ENCODE measurements at places on chromosomes 16 and 17. TPM values are rescaled to one million over a fixed set of nuclear protein-coding genes. Genes with fewer than 3 reads are reported as not detected.

The KPNA2 gene
- total RNA-seq, result 83.9 TPM

The ZACN gene
- total RNA-seq, result not detected

The PLEKHM1 gene
- 27.6 TPM for total RNA-seq

The PRSS36 gene
- total RNA-seq, result 3.8 TPM

The TMIGD1 gene
- not detected for total RNA-seq

The OR3A3 gene
- not detected for total RNA-seq

The KRTAP2-3 gene
- not detected for total RNA-seq

The AGRP gene
- total RNA-seq, result not detected

The DNAI2 gene
- total RNA-seq, result not detected
